Esophagus squamous epithelium (tissue), 5 donors: ENCODE measurements at places on chromosomes 5 and 9.

DNA sequence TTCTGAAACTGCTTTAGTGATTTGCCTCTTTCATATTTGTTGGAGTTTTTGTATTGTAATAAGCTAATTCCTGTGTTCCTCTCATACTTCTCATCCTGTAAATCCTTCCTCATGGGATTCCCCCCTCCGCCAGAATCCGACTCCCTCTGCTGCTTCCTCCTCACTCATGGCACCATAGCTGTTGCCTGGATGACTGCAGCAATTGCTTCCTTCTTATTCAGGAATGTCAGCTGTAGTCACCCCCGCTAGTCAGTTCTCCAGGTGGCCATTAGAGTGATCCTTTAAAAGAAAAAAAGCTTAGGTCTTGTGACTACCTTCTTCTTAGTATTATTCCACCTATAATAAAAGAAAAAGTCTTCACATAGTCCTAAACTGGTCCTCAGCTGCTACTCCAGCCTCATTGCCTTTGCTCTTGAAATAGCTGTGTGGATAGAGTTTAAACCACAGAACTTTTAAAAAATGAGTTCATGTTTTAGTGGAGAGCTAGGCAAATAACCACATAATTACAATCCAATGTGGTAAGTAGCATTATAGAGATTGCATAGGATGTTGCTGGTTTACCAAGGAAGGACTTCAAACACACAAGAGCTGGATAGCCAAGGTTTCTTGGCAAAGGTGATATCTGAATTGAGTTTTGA lies 227.3 kb downstream of the KDM4C start:
- no peak for DNase-seq

DNA sequence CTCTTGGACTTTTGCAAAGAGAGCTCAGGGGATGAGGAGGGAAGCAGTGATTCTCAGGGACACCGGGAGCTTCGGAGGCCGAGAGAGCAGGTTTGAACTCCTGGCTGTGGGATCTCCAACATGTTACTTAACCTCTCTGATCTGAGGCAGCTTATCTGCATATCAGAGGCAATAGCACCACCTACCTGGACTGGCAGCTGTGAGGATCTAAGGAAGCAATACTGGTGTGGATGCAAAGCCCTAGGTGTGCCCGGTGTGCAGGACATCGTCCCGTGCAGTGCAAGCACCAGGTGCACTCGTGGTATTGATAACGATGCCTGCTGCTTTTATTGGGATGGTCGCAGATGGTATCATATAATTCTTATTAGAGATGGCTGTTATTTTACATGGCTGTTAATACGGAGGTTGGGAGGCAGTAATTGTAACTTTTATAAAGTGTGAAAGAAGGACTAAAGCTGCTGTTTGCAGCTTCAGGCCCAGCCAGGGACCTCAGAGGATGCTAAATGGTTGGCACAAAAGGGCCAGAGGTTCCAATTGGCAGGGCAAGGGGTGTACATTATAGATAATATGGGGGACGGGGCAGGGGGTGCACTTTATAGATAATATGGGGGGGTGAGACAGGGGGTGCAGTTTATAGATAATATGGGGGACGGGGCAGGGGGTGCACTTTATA lies 14.9 kb downstream of the COL5A1 start:
- no peak for DNase-seq

DNA sequence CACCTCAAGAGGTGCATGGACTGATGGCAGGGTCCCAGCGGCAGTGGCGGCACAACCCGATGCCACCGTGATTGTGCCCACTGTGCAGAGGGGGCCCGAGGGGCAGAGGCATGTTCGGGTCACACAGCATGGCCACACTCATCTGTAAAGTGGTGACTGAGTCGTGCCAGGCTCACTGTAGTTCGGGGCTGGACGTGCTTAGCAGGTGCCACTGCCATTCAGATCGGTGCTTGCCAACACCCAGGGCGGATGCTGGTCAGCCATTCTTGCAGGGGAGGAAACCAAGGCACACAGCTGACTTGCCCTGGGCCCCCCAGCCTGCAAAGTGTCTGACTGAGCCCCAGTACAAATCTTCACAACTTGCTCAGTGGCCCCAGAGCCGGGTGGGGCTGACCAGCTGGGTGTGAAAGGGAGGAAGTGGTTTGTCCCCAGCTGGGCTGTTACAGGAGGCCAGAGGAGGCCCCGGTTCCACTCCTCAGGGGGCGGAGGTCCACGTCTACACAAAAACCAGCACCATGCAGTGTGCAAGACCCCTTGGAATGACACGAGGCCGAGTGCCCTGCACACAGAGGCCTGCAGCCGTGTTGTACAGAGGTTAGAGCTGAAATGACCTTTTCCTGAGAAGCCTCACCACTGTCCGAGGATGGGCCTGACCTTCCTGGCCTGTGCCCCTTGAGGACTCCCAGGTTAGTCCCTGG lies 17.9 kb downstream of the FGD3 start:
- DNase-seq, result peak; percentile 18

DNA sequence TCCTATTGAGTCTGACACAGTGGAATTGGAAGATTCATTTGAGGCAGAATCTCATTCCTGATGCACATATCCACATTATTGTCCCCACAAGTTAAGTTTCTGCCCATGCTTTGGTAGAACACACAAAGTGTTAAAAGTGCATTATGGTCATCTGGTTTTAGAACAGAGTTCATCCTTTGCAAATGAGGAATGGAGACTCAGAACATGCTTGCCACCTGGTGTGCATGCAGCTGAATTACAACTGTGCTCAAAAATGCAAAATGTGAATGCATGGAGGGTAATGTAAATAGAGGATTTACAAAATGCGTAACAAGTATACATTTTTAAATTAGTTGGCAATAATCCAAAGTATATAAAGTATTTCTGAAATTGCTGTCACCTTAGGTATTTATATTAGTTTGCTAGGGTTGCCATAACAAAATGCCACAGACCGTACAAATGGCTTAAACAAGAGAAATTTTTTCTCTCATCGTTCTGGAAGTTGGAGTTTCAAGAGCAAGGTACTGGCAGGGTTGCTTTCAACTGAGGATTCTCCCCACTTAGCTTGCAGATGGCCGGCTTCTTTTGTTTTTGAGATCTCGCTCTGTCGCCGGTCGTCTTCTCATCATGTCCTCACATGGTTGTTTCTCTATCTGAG lies 671.1 kb downstream of the TAF11L14 start:
- no peak for DNase-seq
